ENCODE measurements at places on chromosomes 7 and 10. TPM values are rescaled to one million over a fixed set of nuclear protein-coding genes. Genes with fewer than 3 reads are reported as not detected.

PSD gene
- total RNA-seq: 2.6 TPM

PYROXD2 gene
- 4.9 TPM for total RNA-seq

PHYHIPL gene
- total RNA-seq: 0.33 TPM

DOCK1 gene
- total RNA-seq: 44.1 TPM

LRRD1 gene
- not detected for total RNA-seq

MMD2 gene
- not detected for total RNA-seq

AIMP2 gene
- 15.2 TPM for total RNA-seq

ZNF467 gene
- total RNA-seq: 13.2 TPM

DNA sequence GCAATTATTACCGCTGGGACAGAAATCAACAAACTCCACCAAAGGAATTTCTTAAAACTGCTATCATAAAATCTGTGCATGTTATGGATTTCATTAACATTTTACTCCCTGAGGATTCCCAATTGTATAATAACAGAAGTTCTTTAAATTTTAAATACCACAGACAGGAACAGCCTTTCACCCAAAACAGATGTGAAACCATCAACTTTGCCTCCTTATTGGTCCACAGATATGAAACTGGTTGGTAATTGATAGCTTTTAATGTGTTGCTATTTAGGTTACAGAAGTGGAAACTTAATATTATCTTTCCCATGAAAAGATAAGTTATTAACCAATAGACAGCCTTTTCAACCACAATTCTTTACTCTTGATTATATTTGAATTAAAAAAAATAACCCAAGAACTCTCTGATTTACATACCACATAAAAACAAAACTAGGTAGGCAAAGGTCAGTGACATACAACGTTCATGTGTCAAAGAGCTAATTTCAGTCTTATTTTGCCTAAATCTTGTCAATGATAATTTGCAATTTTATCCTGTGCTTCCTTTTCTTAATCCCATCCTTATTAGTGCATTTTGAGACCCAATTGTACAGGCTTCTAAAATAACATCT, 90.0 kb downstream of the NRP1 start:
- DNase-seq: no peak

DNA sequence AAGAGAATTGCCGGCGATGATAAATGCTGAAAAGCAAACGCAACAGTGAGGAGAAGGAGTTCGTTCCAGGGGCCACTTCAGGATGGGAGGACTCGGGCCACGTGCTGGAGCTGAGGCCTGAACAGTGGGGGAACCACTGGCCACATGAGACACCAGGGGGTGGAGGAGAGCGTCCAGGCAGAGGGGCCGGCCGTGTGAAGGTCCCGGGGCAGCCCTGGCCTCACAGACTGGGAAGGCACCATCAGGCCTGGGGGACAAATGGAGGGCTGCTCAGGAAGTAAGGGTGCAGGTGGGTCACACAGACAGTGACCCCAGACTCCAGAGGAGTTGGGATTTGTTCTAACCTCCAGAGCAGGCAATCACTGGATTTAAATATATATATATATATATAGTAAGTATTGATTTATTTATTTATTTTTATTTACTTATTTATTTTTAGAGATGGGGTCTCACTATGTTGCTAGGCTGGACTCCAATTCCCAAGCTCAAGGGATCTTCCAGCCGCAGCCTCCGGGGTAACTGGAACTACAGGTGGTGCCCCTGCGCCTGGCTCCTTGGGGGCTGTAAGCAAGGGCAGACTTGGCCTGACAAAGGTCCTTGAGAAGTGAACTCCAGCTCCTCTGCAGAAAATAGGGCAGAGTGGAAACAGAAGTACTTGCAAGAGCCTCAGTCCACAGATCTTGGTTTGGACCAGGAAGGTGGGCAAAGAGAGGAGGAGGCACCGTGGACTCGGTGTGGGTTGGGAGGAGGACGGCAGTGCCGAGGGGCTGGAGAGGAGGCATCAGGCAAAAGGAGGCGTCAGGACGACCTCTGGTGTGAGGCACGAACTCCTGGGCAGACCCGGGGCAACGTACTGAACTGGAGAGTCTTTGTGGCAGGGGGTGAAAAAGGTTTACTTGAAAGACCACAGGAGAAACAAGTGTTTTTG, 57.3 kb downstream of the TCERG1L start:
- no peak for DNase-seq

GRCh38 chr10:132514821-132515520, 22.6 kb upstream of the INPP5A start:
- DNase-seq: peak; percentile 65

GRCh38 chr10:30080161-30080560, 20.8 kb upstream of the JCAD start:
- no peak for DNase-seq

DNA sequence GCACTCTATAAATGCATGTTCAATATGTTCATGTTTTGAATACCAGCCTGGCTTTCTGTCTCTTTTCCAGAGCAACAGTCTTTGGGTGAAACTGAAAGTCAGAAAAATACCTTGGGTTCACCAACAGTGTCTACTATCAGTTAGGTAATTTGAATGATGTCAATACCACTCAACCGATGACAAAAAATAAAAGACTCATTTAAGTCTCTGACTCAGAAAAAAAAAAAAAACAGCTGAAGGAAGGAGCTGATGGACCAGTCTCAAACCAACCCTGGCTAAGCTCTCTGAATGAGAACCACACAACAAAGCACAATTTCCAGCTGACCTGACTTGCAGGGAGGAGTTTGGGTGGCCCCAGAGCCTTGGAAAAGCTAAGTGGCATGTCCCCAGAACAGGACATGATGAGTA, 42.5 kb downstream of the ABLIM1 start:
- no peak for DNase-seq

DNA sequence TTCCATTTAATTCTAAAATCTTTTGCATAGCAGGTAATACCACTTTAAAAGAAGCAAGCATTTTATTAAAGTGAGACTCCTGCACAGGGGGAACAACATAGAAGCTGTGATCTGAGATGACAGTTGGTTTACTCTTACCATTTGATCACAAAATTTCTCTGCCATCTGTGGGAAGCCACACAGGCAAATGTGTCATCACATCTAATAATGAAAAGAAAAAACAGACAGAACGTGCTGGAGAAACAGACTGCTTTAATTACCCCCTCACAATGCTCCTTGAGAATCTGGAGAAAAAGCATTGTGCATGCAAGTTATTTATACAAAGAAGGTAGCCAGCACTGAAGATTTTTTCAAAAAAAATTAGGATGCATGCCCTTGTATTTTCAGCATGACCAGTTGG, 165.2 kb upstream of the PTER start:
- DNase-seq: no peak

- no peak for DNase-seq
Measured at GRCh38 chr7:36360244-36360643, 29.4 kb upstream of the ANLN start.

- no peak for DNase-seq
Measured at GRCh38 chr7:44388089-44388970, 62.9 kb upstream of the CAMK2B start.

GRCh38 chr10:108597657-108598319, 1325.5 kb downstream of the XPNPEP1 start:
- no peak for DNase-seq

DNA sequence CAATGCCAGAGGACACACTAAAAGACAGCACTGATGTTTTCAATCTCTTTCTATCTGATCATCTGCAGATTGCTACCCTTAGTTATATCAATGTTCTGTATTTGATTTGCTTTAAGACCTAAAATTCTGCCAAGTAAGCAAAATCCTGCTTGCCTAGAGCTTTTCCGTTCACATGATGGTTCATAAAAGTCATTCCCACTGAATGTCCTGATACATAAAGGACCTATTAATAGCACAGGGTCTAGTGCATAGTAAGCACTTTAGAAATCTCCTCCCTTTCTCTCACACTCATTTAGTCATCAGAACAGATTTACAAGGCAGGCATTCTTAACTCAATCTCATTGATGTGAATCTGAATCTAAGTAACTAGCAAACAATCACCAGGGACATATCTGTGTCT, 68.8 kb downstream of the PCGF5 start:
- DNase-seq: no peak

DNA sequence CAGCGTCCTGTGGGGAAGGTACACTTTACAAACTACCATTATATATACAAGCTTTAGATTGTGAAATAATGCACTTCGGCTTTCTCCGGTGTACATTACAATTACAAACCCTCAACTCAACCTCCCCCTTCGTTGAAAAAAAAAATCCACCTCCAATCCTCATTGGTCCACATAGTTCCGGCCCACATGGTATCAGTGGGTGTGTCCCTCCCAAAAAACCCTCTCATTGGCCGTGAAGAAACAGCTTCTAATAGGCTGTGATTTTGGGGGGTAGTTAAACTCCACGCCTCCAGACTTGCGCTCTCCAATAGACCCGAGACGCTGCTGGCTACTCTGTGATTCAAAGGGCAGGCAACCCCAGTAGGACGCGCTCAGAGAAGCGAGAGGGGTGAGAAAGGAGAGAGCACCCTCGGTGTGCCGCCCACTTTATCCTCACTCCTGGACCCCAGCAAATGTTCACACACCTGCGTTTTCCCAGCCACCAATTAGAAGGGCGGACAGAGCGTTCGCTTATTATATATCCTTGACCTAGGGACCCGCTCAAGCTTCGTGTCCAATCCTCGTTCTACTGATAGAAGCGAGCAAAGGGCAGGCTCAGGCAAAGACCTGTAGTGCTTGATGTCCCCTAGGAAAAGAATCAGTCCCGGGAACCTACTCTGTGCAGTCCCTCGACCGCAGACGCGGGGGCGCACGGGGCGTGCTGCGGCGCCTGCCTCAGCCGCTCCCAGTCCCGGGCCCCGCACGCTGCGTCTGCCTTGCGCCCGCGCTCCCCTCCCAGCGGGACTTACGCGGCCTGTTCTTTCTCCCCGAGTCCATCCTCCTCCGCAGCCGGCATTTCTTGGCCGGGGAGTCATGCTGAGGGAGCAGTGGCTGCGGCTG, 991 bp downstream of the PANK1 start:
- peak; percentile 69 for DNase-seq

DNA sequence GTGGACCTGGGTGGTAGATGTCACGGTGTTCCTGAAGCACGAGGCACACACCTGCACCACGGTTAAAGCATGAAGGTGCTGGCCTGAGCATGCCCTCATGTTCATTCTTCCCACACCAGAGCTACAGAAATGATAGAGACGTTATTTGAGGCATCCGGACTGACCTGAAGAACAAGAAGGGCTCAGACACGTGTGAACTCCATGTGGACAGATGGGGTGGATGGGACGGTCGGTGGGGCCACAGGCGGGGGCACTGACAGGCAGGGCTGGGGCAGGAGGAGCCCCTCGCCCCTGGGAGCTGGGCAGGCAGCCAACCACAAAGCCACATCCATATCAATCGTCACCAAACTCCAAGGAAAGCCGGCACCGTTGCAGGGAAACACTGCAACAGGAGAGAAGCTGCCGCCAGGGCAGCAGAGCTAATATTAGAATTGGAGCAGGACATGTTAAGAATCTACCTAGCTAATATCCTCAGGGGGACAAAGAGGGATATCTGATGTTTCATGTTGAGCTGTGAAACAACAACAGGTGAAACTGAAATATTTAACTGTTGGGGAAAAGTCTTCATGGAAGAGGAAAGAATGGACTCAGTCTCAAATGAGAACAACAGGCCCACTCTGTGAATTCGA, 37.8 kb upstream of the DIP2C start:
- no peak for DNase-seq

GRCh38 chr7:744854-745430, 17.9 kb upstream of the PRKAR1B start:
- DNase-seq: no peak

- no peak for DNase-seq
Measured at GRCh38 chr10:51260376-51260775, 186.1 kb downstream of the PRKG1 start.

DNA sequence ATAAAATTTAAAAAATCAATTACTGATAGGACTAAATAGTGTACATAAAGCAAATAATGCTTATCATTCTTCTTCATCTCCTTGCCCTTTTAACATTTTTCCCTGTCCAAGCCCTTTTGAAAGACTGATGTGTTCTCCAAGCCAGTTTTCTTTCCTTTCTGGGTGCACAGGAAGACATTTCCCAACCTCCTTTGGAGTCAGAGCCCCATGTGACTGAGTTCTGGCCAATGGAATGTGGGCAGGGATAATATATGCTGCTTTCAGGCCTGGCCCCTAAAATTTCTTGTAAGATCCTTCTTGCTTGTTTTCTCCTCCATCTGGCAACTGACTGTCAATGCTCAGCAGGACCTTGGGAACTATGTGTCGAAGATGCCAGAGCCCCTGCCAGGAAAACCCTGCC, 197.5 kb downstream of the EMX2 start:
- no peak for DNase-seq

DNA sequence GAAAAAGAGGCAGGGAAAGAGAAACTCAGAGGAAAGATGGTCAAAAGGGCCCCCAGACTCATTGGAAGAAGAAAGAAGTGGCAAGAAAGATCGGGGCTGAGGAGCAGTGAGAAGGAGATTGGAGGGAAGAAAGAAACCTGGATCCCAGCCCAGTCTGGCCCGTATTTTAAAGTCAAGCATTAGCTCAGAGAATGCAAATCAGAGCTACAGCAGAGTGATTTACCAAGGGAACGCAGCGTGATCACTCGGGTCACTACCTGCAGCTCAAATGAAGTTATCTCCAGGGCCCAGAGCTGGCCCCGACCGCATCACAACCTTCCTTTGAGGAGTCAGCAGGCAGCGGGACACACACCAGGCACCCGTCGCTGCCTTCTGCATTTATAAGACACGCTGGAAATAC, 72.8 kb downstream of the CARD11 start:
- DNase-seq: no peak

- peak; percentile 77 for DNase-seq
Measured at GRCh38 chr10:26869528-26869927, 8.8 kb upstream of the ABI1 start.

GRCh38 chr10:17808971-17809841, at the start of gene MRC1:
Gene MRC1 (plus strand): TSS chr10:17809348. CDS start chr10:17809466, 118 bp downstream.
- no peak for DNase-seq

DNA sequence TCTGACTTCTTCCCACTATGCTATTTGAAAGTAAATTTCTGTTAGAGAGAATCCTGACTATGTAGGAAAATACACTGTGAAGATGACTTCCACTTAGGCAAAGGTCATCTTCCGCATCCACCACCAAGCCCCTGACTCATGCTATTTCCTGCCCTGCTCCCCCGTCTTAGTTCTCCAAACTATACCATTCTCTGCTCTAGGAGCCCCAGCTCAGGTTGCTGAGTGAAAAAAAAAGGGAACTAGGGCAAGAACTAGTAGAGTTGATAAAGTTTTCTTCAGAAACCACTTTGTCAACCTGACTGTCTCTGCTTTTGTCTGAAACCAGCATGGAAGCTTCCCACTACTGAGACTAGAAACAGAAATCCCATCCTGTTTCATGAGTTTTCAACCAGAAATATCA, 96.9 kb downstream of the EVX1 start:
- DNase-seq: no peak

- no peak for DNase-seq
Measured at GRCh38 chr10:13563481-13564445, 23.0 kb upstream of the PRPF18 start.

- no peak for DNase-seq
Measured at GRCh38 chr10:43166207-43166879, 28.1 kb downstream of the CSGALNACT2 start.
